ENCODE measurements at places on chromosomes 4 and X.
A peak's percentile ranks its signal among the peaks of the same experiment; 100 is the strongest.

- no peak for DNase-seq
These were observed 210.7 kb upstream of the TLL1 start for GRCh38 chr4:165662341-165662740.

DNA sequence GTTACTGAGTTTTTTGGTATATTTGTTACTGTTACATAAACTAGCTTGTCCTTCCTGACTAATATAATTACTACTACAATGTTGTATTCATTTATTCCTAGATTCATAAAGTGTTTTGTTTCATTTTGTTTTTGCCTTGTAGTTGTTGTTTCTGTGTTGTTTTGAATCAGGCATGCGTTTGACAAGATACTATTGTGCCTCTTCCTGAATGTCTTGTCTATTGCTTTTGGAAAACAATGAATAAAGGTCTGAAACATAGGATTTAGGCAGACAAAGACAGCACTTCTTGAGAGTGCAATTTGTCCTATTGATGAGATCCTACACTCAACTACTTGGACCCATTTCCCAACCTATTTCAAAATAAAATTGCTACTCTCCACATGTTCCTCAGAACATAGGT is 630.4 kb upstream of the BOD1L1 start:
- no peak for DNase-seq

DNA sequence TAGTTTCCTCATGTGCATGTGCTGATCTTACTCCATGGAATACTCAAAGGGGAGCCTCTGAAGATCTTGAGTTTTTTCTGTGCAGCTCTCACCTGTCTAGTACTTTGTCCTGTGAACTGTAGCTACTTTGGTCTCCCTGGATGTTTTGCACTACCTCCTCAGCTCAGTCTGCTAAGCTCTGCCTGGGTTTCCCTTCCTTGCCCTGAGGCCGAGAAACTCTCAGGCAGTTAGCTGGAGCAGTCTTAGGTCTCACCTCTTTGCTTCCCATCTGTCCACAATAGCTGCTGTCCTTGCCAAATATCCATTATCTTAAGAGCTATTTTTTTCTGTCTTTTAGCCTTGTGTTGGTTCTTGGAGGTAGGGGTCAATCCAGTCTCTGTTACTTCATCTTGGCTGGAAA is 11.6 kb downstream of the THAP6 start:
- no peak for DNase-seq

DNA sequence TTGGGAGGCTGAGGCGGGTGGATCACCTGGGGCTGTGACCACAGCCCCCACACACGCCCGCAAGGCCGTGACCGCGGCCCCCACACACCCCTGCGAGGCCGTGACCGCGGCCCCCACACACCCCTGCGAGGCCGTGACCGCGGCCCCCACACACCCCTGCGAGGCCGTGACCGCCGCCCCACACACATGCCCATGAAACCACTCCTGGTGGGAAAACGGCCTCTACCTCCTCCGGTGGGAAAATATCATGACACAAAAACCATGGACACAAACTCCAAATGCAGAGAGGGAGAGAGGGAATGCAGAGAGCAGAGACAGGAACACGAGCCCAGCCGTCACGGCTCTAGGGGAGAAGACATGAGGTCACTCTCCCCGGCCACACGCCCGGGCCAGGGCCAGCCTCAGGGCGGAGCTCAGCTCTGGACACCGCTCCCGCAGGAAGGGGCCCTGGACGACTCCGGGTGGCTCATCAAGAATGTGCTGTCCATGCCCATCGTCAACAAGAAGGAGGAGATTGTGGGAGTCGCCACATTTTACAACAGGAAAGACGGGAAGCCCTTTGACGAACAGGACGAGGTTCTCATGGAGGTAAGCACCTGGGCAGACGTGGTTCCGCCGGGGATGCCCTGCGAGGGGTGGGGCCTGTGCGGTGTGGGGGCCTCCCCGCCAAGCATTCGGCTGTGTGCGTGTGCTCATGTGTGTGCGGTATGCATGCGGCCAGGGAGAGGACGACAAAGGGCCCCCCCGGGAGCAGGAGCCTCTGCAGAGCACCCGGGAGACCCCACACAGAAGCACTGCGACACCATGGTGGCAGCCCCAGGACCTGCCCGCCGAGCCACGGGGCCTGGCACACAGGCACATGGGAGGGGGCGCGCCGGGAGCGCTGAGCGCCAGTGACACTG is 17.4 kb downstream of the ATP5ME start:
- no peak for DNase-seq

DNA sequence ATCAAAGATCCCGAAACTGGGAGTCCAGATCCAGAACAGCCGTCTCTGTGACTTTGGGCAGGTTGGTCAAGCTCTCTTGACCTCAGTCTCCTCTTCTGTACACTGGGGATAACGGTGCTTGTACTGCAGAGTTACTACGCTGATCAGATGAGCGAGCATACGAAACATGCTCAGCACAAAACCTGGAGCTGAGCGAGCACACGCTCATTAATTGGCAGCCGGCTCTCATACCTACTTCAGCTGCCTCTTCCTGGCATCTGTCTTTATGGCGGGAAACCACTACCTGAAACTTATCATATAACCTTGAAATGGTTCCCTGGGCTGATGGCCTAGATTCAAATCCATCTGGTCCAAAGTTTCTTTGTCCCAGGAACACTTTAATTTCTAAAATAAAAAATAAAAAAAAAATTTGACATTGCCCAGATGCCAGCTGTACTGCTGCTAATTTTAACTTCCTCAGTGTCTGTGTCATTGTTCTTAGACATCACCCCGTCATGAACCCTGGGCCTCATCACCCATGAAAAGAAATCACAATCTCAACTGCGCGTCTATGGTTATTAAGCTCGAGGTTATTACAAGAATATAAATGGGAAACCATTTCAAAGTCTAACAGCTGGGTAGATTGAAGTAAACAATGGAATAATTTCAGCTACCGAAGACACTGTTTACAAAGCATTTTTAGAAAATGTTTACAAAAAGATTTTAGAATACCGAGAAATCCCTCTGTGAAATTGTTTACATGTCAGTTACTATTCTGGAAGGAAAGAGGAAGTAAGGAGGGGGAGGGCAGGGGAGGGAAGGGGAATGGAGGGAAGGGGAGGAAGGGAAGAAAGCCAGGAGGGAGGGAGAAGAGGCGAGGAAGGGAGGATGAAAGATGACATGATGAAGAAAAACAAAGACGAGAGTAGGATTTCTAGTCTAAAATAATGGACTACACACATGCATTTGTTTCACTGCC is 49.0 kb downstream of the CRMP1 start:
- no peak for DNase-seq

DNA sequence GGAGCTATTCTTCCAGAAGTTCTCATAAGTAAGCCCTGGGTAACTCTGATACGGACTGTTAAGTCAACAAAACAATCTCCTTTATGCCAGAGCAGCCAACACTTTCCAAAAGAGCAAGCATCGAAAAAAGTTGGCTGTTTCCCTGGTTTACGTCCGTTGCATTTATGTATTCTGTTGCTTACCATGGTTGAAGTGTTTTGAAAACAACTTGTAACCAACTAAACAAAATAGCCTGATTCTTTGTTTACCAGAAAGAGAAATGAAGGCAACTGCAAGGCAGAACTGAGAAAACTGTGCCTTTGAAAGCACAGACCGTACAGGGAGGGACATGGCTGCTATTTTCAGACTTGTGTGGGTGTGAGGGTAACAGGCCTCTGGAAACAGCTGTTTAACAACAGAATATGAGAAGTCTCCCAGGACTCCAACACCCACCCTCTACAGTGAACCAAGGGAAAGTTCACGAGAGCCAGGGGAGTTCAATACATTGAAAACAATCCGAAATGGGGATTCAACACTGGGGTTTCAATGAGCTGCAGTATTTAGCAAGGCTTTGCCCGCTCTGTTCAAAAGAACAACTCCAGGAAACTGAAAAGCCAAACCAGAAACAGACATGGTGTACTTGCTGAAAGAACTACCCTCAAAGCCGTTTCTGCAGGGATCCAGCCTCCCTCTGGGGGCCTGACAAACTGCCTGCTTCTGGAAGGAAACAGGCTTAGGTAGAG is 95.8 kb upstream of the EGFL6 start:
- DNase-seq, result no peak

- no peak for DNase-seq
These were observed 51.5 kb upstream of the RAP2C start for GRCh38 chrX:132270699-132271098.

DNA sequence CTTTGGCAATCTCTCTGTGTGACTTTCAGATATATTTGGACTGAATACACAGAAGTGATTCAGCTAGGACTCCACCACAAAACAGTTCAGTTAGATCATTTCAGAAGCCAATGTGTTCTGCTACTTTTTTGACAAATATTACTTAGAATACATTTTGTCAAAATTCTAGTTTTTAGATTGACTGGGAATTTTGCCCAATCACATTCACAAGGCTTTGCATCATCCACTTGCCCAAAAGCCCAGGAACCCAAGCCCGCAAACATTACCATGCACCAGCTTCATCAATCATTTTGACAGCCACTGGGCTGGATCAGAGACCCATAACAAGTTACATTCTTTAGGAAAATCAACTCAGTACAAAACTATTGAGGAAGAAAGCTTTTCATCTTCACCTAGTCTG is 256.6 kb upstream of the NDST3 start:
- no peak for DNase-seq

GRCh38 chrX:17564689-17565409 is 172.4 kb upstream of the SCML1 start:
- no peak for DNase-seq

- DNase-seq, result no peak
These were observed 598.1 kb upstream of the ACTRT1 start for GRCh38 chrX:128650326-128650725.

DNA sequence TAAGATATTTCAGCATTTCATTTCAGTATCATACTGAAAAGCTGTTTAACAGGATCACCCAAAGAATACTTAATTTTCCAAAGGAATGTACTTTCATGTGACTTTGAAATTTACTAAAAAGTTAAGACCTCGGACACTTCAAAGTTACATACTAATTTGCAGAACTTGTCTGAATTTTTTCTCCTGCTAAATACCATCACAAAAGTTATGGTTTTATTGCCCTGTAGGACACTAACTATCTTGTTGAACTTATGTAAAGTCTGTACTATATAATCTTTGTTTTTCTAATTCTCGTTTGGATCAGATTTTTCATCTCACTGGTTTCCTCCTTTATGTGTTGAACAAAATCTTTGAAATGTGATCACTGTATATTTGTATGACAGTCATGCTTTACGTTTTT is 37.2 kb upstream of the GRID2 start:
- no peak for DNase-seq

DNA sequence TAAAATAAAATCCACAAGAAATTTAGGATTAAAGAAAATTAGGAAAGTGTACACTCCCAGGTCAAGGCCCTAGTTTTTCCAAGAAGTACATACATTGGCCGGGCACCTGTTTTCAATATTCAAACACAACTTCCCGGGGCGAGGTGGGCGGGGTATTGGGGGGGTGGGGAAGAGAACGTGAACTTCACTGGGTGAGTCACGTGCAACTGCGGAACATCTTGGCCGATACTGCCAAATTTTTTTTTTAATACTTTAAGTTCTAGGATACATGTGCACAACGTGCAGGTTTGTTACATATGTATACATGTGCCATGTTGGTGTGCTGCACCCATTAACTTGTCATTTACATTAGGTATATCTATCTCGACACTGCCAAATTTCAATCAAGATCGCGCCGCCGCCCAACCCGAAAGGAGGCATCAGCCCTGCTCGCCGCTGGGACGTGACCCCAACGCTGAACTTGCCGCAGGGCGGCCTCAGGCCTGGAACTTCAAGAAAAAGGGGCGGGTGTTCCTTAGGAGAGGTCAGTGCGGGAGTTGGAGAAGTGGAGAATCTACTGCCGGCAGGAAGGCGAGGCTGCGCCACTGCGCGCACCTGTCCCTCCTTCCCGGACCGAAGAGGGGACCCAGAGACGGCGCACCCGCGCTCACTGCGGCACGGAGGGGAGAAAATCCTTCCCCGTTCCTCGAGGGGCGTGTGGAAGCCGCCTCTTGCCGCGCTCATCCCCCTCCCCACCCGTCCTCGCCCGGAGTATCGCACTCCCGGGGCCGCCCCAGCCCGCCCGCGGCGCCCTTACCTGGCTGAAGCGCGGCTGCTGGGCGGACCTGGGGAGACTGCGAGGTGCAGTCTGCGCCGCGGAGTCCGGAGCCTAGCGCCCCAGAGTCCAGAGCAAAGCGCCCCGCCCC is at the start of gene TEC:
TSS of gene TEC (minus strand) at position 883 of the 905 bp plus-strand sequence. CDS start 41,224 bp downstream, outside the sequence.
- DNase-seq, result peak; percentile 25

GRCh38 chr4:68719075-68719473 is 48.6 kb upstream of the UGT2B15 start:
- DNase-seq, result no peak

DNA sequence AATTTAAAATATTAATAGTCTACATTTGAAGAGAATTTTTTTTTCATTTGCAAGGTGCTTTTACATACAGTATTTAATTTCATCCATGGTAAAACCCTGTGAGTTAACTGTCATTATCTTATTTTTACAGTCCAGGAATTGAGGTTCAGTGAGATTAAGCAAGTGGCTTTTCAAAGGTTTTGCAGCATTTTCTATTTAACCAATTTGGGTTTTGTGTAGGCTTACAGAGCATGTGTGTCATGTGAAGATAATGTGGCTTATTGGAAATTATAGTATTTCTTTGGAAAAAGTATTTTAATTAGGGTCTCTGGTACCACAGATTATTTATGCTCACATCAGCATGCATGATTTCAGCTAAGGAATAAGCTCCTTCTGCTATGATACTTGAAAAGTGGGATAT is 4.5 kb downstream of the XK start:
- DNase-seq, result no peak

- DNase-seq, result no peak
These were observed 13.9 kb downstream of the ANAPC10 start for GRCh38 chr4:145083891-145084605.

DNA sequence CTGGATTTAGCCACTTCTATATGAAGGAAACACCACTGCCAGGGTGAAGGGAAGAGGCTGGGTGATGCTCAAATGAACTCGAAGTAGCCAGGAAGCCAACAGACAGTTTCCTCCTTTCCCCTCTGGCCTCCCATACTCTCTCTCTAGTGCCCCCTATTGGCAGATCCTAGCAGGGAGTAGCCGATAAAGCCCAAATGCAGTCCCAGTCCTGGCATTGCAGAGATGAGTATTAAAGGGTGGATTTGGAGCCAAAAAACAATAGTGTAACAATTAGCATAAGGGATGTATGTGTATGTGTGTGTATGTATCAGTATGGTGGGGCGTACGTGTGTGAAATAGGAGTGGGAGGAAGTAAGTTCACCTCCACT is 213.8 kb upstream of the LDB2 start:
- DNase-seq, result peak; percentile 12

DNA sequence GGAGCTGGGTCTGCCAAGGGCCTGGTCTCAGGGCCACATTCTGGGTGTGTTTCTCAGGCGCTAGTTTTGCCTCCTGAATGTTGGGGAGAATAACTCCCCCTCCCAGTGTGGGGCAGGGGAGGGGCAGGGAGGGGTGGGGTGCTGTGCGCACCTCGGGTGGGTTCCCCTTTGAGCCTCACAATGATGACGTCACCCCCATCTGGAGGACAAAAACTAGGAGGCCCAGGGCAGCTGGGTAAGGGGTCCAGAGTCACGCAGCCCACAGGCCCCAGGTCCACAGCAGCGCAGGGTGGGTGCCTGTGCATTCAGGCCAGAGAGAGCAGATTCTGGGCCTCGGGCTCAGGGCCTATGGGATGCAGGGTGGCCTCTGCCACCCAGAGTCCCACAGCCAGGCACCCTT is 23.7 kb upstream of the HMX1 start:
- no peak for DNase-seq
